ENCODE measurements at places on chromosomes 1 and 21.

DNA sequence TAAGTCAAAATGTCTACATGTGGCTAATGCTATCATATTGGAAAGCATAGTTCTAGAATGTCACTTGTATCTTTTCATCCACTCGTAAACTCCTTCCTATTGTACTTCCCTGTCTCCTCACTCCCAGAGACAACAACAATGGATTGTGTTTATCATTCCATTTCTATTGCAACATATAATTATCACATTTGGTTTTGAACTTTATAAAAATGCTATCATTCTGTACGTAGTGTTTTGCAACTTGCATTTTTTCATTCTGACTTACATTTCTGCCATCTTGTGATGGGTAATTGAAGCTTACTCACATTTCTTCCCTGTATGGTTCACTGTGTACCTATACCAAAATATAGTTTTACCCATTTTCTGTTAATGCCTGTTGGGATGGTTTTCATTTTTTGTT lies 14.5 kb upstream of the CSF3R start:
- no peak for DNase-seq

DNA sequence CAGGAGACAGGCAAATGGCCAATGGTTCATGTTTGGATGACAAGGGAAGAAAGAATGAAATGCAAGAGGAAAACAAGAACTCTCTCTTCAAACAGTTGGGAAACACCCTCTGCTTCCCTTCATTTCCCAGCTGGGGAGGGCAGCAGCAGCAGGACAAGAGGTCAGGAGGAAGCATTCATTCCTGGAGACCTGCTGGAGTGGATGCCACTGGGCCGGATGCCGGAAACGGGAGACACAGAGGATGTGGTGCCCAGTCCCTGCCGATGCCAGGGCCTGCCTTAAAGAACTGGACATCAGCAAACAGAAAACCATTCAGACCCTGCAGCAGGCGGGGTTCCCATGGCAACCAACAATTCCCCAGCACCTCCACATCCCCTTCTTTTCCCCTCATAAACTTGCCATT lies 102.3 kb upstream of the ZNF648 start:
- no peak for DNase-seq

GRCh38 chr1:9503001-9503675 lies 36.1 kb upstream of the SLC25A33 start:
- no peak for DNase-seq

GRCh38 chr21:38918607-38919346 lies 113.0 kb downstream of the ETS2 start:
- DNase-seq: no peak

DNA sequence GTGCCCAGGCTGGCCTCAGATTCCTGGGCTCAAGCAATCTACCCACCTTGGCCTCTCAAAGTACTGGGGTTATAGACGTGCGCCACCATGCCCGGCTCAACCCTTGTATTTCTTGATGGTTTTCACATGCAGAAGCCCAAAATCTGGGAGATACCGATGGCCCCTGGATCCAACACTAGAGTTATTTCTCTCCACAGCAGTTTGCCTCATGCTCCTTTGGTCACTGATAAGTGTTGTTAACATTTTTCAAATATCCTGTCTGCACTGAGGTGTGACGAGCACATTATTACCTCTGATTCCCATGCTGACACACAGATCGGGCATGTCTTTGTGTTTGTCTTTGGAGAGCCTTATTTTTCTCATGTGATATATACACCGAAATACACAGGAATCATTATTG lies 107.0 kb downstream of the KIF26B start:
- no peak for DNase-seq

- DNase-seq: no peak
Measured at GRCh38 chr1:157382351-157382750, 170.0 kb downstream of the FCRL5 start.

- DNase-seq: no peak
Measured at GRCh38 chr1:229769006-229769405, 143.0 kb downstream of the URB2 start.

Measured in GM12891 (cell line).